H54 (cell line): ENCODE measurements at places on chromosomes 7 and 10.

GRCh38 chr7:68422281-68422680 is 1176.0 kb upstream of the AUTS2 start:
- DNase-seq = no peak

DNA sequence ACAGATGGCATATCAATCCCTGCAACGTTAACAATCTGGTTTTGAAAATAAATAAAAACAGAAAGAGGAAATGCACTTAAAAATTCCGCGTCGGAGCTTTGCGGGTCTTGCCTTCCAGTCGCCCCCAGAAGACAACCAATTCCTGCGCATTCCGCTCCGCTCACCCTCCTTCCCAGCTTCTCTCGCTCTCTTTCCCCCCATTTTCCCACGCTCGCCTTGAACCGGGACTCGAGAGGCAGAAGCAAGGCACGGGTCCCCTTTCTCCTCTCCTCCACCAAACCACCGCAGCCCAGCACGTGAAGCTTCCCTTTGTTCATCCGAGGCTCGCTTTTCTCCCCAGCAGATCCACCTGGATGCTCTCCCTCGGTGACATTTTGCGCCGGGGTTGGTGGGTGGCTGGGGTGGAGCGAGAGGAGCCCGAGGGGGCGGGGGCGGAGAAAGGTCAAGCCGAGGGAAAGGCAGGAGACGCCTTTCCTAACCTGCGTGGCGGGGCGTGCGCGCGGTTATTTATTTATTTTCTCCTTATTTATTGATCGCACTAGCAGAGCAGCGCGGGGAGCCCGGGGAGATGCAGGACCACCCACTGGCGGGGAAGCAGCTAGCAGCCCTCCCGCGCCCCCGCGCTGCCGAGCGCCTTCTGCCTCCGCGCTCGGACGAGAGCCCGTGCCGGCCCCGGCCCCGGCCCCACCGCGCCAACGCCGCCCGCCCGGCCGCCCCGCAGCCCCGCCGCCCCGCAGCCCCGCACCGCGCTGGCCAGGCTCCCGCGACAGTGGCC is at the start of gene KCND2:
KCND2 (plus strand) TSS at position 475 of the 775 bp plus-strand sequence.
- DNase-seq = no peak

DNA sequence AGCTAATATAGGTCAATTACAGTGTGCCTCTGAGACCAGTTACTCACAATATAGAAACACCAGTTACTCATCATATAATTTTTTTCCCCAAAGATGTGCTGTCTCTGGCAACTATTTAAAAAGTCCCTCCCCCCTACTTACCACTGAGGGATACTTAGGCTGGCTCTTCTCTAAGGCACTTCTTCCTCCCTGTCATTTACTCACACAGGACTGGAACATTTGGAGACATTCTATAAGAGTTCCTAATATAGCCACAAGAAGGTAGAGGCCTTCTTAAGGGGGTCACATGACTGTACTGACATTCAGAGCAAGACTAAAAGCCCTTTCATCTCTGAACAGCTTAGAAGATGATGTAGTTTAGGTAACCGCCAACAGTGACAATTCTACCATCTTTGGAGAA is 44.4 kb upstream of the SLIT1 start:
- no peak for DNase-seq

DNA sequence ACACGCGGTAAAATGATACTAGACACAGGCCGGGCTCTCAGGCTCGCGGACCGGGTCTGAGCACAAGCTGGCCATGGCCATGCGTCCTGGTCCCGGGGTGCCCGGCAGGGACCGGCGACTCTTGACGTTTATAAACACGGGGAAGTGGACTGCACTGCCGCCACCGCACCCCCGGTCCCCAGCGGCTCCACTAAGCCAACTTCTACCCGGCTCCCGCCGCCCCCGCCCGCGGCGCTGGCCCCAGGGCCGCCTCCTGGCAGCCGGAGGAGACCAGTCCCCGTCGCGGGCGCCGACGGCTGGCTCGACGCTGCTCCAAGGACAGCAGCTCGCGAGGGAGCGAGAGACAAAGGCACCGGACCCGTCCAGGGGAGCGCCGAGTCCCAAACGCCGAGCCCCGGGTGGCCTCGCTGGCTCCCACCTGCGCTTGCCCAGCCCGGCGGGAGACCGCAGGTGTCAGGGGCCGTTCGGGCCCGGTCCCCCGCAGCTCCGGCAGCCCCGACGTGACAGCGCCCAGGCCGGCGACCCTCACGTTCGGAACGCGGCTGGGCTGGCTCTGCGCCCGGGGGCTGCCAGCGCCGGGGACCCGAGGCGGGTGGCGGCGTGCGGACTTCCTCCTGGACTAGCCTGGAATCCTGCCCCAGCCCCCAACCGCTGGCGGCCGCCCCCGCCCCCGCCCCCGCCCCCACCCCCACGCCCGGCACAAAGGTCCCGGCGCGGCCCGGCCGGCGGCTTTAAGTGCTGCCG is 517 bp downstream of the ITGB1 start:
- no peak for DNase-seq

DNA sequence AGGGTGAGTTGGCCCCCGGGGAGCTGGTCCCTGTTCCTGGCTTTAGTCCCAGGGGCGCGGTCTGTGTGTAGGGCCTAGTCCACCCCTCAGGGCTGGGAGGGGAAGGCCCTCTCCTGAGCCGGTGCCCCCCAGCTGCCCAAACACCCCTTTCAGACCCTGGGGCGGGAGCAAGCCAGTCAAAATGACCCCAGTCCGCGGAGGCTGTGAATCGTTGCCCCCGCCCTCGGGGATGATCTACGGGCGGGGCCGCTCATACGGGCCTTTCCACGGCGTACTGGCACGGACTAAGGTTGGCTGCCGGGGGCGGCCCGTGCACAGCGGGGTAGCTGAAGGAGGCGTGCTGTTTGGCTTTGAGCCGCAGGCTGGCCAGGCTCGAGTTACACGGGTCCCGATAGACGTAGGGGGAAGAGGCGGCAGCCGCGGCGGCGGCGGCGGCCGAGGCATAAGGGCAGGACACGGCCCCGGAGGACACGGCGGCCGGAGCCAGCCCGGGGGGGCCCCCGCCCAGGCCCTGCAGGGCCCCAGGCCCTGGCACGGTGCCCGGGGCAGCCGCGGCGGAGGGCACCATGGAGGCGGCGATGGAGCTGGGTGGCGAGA is 4.3 kb downstream of the ELOVL3 start:
- no peak for DNase-seq

DNA sequence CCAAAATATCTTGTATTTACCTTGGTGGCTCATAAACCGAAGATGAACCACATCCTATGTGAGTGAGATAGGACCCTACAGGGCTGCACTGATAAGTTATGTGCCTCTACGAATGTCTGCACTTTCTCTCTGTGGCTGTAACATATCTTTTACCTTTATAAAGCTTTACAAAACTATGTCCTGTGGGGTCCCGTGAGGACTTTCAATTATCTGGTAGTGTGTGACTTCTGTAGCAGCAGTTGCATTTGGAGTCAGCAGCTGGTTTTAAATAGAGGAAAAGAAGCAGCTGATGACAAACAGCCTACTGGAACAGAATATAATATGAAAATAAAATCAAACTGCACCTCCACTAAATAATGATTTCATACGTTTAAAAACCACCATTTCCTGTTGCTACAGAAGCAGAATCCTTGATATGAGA is 222.4 kb upstream of the GNAI1 start:
- no peak for DNase-seq

DNA sequence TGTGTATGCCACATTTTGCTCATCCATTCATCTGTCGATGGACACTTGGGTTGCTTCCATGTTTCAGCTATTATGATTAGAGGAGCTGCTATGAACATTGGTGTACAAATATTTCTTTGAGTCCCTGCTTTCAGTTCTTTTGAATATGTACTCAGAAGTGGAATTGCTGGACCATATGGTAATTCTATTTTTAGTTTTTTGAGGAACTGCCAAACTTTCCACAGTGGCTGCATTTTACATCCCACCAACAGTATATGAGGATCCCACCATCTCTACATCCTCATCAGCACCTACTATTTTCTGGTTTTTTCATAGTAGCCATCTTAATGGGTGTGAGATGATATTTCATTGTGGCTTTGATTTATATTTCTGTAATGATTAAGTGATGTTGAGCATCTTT is 44.7 kb upstream of the ZMIZ2 start:
- no peak for DNase-seq

- peak; percentile 55 for DNase-seq
These were observed 140.8 kb downstream of the GLCCI1 start for GRCh38 chr7:8109196-8110022.

DNA sequence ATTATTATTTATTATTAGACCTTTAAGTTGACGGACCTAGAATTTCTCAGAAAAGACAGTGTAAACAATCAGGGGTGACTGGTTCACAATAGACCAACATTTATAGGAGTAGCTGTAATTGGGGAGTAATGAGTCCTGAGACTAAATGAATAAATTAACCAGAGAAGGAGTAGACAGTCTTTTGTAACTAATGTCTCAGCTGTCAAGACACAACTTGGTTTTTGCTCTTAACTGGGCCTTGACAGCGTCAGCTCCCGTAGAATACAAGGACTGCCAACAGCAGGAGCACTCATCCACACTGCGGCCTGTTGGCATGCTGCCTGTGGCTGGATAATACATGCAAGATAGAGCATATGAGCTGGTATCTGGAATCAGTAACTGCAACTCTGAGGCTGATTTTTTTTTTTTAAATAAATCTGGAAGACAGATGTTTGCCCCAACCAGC is 123.9 kb downstream of the CACNA2D1 start:
- DNase-seq = no peak

DNA sequence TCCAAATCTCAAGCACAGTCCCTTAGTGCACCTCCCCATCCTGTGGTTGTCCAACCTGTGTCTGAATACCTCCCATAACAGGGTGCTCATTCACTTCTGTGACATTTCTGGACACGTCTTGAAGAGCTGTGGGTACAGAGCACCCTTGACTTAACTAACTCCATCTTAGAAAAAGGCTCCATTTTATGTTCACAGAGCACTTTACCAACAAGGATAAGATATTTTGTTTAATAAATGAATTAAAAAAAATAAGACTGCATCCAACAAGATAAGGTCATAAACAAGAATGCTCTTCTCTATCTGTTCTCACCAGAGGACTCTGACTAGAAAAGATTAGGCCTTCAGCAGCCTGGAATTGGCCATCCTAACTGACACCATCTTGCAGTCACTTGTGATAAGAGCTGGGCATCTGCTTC is 335.2 kb upstream of the ZNF32 start:
- DNase-seq = no peak

GRCh38 chr10:24009115-24009514 is 199.8 kb upstream of the KIAA1217 start:
- no peak for DNase-seq

DNA sequence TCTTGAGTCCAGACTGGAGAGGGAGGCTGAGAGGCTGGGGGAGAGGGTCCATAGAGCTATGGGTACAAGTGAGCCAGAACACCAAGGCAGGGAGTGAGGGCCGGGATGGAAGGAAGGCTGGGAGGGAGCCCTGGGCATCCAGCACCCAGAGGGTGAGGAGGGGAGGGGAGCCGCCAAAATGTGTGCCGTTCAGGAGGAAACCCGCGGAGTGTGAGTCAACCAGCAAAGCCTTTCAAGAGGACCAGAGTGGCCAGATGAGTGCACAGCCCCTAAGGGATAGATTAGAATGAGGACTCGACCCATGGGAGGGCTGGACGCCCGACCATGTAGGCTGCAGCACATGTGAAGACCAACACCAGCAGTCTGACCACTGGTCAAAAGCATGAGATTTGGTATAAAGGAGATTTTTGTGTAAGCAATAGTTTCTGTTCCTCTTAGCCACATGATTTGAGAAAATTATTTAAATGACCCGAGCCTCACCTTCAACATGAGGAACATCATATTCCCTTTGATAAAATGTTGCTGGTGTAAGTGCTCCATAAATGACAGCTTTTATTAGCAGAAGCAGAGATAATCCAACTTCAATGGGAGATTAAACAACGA is 179.7 kb upstream of the GRB10 start:
- DNase-seq = peak; percentile 59

- no peak for DNase-seq
These were observed 69.0 kb upstream of the RAB11FIP2 start for GRCh38 chr10:118115701-118116100.

DNA sequence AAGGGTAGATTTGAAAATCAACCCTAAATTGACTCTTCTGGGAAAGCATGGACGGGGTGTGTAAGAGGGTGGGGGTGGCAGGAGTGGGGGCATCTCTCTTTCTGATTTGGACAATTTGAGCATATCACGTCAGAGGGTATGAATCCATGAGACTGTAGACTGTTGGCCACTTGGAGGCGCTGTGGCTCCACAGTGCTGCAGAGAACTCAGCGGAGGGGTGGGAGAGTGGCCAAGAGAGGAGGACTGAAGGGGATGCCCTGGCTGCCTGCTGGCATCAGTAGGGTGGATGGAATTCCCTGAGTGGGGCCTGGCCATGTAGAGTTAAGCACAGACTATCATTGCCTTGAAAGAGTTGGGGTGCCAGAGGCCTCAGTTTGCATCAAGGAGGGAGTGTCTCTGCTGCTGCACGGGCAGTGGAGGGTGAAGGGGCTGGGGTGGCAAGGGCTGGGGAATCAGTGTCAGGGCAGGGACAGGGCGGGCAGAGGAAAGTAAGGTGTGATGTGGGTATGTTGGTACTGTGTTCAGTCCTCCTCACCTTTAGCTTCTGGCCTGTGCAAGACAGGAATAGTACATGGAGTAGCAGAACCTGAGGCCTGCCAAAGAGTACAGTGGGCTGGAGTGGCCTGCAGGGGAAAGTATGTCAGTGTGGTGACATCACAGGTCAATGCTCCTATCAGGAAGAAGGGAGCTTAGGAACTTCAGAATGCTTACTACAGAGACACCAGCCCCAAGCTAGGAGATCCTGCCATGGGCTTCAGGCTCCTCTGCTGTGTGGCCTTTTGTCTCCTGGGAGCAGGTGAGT is 133.5 kb upstream of the PRSS58 start:
- DNase-seq = no peak

DNA sequence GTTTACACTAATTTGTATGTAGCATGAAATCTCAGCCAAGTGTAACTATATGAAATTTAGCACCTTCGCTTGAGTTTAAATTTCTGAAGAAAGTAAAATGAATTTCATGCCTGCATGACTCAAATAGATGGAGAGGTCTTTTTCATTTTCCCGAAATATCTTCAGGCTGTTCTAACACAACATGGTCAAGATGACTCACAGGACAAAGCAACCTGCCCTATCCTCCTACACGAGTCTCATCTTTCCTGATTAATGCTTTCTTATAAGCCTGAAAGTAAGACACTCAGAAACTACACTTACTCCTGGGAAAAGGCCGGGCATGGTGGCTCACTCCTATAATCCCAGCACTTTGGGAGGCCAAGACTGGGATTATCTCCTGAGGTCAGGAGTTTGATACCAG is 41.2 kb downstream of the CH25H start:
- no peak for DNase-seq

GRCh38 chr7:6553448-6554044 is 2.3 kb upstream of the GRID2IP start:
- no peak for DNase-seq

DNA sequence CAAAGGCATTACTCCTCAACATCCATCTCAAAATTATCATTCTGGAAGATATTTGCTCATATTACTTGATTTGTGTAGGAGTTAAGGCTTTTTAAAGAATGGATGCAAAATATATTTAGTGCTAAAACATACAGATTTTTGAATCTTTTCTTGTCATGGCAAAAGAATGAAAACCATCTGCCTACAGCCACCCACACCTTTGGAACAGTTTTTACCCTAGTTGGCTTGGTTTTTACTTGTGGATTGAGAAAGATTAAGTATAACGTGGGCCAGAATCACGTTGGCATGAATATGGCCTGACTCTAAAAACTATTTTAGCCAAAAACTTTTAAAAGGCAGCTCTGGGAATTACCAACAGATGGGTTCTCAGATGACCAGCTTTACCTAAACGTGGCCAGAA is 128.2 kb downstream of the SPAG6 start:
- DNase-seq = no peak
